Cortex of kidney (tissue), 1 donor: ENCODE measurements at places on chromosomes 5 and 9.

- no peak for DNase-seq
Observed at GRCh38 chr5:74232276-74232675, 408.3 kb downstream of the ENC1 start.

DNA sequence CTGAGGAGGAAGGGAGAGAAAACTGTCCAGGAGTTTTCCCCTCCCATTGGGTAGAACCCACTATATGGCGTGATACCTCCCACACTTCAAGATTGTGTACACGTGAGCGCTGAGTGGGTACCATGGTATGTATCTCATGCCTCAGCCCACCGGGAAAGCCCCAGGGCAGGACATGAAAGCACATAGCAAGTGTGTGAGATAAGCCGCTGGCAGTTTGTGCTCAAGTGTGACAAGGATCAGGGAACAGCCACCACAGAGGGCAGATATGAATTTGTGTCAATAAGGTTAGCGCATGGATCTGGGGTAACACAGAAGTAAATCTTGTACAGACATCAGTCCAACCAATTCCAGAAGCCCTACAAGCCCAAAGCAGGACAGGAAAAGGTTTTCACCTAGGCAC is 42.6 kb upstream of the NAA35 start:
- no peak for DNase-seq

DNA sequence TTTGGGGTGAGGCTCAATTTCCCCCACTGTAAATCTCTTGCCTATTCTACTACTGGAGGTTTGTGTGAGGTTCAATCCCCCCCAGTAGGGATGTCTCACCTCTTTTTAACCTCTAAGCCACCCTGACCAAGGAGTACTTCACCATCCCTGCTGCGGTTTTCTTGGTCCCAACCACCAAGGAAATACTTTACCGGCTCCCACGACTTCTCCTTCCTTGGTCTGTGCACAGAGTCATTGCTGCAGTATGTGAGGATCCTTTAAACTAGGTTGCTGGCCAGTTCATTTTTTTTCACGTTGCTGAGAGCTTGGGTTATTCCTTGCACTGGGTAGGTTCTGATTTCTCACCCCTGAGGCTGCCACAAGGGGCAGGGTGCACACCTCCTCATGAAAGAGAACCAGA is 22.5 kb upstream of the HMGCS1 start:
- DNase-seq, result no peak

DNA sequence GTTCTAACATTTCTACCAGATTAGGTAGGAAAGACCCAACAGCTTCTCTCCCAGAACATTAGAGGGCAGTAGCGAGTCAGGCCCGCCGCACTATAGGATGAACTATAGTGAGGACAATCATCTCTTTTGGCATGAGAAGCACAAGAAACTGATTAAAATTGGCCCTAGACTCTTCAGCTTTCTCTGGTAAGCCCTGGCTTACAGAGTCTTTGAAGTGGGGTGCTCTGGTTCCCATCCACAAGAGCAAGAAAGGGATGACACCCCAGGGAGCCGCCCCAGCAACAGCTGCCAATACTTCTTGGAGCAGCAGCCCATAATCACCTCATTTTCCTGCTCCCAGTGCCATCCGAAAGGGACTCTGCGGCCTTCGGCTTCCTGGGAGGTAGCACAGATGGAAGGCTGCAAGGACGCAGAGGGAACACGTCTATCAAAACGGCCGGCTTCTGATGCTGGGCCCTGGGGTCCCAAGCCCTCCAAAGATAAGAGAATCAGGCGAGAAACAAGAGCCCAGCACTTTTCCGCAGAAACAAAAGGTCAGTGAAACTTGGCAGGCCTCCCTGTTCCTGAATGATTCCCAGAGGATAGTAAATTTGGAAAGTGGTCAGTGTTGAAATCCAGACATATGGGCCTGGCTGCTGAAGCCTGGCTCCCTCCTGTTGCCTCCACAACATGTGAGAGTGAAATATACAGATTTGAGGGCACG is 69.3 kb downstream of the HSD17B3 start:
- DNase-seq, result no peak

- DNase-seq, result no peak
Observed at GRCh38 chr5:91007251-91007650, 375.9 kb downstream of the ARRDC3 start.

- no peak for DNase-seq
Observed at GRCh38 chr5:31598640-31599611, 40.0 kb upstream of the PDZD2 start.

DNA sequence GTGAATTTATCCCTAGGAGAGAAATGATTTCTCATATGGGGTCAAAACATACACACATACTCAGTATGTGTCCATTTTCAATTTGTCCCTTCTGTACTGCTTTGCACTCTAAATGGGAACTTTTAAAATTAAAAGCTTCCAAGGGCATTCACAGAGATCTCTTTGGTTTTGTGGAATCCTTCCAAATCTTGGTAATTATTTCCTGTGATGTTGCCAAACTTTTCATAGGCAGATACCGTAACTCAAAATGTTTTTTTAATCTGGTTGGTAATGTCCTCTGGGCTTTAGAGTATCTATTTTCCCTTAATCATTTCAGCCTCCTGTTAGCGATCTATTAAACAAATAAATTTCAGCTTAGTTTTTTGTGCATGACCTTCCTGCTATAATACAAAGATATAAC is 282.4 kb downstream of the ARHGEF28 start:
- no peak for DNase-seq

DNA sequence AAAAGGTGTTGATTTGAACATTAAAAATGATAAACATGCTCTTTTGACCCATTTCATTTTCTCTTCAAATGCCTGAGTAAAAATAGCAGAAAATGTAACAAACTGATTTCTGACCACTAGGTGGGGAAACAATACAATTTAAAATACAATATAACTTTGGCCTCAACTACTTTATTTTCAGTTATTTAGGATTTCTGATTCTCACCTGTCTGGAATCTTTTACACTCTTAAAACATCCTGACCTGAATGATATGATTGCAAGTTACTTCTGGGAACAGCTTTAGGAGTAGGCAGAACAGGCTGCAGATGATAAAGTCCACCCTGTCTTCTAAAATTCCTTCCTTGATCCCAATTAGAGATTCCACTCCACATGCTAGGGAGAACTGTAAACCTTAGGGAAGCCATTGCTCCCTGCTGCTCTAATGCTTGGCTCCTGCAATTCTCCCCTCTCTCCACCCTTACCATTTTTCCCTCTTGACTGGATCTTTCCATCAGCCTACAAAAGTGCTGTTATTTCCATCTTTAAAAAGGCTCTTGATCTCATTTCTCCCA is 70.3 kb downstream of the FYB1 start:
- DNase-seq, result no peak

DNA sequence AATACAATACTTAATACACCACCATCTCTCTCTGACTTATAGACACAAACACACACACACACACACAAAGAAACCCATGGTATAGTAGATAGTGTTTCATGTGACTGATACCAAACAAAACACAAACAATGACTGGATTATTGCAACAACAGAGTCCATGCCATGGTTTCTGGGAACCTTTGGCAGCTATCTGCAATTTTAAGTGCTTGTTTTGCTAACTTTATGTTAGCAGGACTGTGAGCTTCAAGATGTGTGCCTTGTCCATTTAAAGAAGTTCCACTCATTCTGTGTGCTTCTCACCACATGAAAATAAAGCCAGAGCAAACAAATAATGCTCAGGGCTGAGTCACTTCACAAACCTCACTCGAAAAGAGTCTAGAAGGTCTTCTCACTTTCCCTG is 15.1 kb upstream of the LURAP1L start:
- no peak for DNase-seq

GRCh38 chr5:170553218-170553617 is 49.4 kb downstream of the KCNIP1 start:
- DNase-seq, result no peak

- no peak for DNase-seq
Observed at GRCh38 chr9:133334161-133334560, 1.8 kb downstream of the SURF6 start.

DNA sequence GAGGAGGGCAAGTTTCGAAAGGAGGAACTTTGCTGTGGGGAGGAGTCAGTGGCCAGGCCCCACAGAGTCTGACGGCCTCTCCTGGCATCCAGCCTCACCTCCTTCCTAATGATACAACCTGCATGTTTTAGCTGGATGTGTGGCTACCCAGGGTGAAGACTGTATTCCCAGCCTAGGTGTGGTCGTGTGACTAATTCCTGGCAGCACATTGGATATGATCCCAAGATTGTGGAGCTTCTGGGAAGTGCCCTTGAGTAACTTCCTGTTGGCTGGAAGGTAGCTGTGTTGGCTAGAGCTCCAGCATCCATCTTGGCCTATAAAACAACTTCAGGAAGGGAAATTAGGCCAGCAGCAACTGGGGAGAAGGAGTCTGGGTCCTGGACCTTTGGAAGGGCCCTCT is 19.0 kb upstream of the LPCAT1 start:
- DNase-seq, result no peak

DNA sequence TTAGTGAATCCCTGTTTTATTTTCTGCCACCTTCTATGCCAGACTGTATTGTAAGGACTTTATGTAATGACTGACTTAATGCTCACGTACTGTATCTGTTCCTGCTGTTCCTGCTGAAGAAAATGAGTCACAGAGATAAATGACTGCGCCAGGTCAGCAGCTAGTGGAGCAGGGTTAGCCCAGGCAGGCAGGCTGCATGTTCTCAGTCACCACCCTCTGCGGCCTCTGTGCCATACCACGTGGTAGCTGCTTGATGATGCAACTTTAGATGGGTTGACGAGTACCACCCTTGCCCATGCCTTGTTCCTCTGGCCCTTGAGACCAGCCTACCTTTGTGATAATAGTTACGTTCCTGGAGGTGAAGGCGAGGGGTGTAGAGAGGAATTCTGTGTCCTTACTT is 161.9 kb downstream of the TRIO start:
- no peak for DNase-seq

DNA sequence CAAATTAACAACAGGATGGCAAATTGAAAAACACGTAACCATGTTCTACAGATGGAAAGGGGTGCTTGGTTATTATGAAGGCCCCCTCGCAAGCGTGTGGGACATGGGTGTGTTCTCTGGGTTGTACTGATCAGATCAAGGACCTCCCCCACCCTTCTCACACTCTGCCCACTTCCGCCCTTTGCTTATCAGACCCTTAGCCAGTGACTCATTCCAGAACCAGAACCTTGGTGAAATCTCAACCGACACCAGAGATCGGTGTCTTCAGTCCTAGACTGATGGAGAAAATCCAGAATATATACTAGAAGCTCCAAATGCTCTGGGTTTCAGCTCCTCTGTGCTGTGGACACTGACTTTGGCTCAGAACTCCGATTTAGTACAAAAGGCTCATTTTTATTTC is 64.9 kb downstream of the PTTG1 start:
- DNase-seq, result no peak

DNA sequence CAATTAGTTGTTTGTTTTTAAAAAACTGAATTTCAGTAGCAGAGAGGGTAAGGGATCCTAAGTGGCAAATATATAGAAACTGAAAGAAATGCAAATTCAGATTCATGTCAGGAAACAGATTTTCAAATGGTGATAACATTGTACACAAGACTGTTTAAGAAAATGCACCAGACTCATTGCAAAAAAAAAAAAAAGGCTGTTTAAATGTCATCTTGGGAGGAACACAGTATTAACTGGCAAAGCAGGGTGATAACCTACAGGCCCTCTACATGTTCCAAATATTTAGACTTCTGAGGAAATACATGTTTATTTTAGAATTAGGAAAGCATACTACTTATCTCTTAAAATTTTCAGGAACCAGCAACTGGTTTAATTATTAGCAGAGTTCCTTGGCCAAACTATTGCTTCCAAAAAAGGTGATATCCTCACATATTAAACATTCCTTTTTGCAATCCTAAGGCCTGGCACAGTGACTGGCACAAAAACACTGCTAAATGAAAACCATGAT is 114.5 kb downstream of the TSSK1B start:
- no peak for DNase-seq

GRCh38 chr5:82861701-82862100 is 215.5 kb downstream of the TMEM167A start:
- DNase-seq, result no peak
